ENCODE measurements at places on chromosomes 12 and 14.

DNA sequence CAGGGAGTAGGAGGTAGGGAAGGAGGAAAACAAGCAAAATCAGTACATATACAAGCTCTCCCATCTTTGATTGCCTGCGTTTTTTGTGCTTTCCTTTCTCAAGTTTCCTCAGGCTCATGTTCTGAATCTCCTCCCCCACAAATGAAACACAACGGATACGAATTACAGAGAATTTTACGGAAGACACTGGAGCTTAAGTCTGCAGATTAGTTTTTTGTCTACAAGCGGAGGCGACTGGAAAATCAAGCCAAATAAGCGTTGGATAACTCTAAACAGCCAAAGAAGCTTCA lies 612 bp downstream of the WBP11 start:
- DNase-seq = no peak

DNA sequence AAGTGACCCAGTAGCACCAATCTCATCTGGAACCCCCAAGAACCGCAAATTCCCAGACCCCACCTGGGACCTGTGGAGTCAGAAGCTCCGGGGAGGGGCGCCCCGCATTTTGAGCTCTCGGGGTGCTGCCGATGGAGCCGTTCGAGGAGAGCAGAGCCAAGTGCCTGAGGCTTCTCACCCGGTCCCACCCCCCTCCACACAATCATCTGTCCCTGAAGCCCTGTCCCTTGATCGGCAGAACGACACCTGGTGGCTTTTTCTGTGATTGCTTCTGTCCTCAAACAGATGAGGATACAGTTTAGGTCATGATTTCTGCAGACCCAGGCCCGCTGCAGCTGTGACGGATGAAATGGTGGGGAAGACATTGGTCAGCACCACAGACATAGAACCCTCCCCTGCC lies 74.7 kb downstream of the NOC4L start:
- DNase-seq = no peak

GRCh38 chr12:132848521-132848920 lies 19.9 kb upstream of the GOLGA3 start:
- no peak for DNase-seq

- DNase-seq = no peak
Measured at GRCh38 chr14:100557658-100558057, 29.6 kb downstream of the BEGAIN start.

- DNase-seq = no peak
Measured at GRCh38 chr12:120406069-120406468, 31.8 kb upstream of the COX6A1 start.

- DNase-seq = no peak
Measured at GRCh38 chr12:6644257-6644596, 3.0 kb downstream of the ACRBP start.

DNA sequence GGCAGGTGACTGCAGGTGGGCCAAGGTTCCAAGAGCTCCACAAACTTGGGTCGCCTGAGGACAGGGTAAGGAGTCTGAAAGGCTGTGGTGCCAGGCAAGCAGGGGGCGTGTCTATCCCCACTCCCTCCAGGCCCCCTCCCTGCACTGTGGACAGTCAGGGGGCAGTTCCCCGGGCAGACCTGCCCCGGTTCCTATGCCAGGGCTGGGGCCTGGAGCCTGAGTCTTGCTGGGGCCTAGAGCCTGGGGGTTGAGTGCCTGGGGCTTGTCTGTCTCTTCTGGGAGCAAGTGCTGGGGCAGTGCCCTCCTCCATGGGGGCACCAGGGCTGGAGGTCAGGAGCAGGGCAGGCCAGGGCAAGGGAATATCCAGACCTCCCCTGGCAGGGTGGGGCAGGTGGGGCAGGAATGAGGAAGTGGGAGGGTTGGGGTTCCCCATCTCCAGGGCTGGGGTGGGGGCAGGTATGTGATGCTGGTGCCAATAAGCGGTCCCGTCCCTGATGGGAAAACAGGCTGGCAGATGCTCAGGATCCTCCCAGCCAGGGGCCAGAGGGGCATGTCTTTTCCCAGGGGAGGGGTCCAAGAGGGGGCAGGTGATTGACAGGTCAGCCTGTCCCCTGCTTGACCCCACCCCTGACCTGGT lies 11.9 kb upstream of the TNFAIP2 start:
- DNase-seq = no peak
